ENCODE measurements at places on chromosomes 6 and 20.

DNA sequence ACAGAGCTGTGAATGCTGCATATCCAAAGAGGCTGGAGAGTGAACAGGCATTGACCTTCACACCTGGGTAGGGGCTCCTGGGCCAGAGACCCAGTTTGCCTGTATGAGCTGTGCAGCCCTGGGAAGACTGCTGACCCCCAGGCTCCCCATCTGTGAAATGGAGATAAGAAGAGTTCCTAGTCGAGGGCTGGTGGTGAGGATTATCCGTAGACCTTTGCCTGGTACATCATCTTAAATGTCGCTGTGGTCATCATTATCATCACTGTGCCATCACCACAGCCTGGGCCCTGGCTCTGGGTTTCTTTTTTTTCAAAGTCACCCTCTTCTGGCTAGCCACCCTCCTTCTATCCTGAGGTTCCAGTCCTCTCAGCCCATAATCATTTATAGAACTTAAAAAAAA is 12.0 kb downstream of the AGPAT4 start:
- DNase-seq: no peak

- no peak for DNase-seq
Measured at GRCh38 chr20:8812817-8813216, 256.1 kb upstream of the PLCB4 start.

- DNase-seq: peak; percentile 21
Measured at GRCh38 chr6:27592481-27593199, 119.7 kb upstream of the ZNF184 start.

DNA sequence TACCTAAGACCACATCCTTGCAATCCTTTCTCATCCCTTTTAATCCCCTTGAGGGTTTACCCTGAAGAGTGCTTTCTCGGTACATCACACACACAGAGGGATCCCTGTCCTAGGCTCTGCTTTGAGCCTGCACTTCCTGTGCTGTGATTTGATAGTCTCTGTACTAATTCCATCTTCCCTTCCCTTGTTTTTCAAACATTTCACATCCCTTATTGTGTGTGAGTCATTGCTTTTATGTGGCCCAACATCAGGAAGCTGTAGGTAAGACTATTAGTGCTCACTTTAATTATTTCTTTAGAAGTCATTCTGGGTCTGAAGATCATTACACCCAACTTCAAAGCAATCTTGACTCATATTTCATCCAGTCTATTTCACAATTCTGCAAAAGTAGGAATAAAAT is 57.2 kb upstream of the ANKEF1 start:
- no peak for DNase-seq

- no peak for DNase-seq
Measured at GRCh38 chr6:140039364-140039763, 664.9 kb upstream of the CITED2 start.

Data from stimulated activated CD8-positive, alpha-beta memory T cell treated with anti-CD3 and anti-CD28 coated beads, Interleukin-15, amount 100 ng/mL, for 48 hours (primary cell).